AG10803 (cell line): ENCODE measurements at places on chromosomes 3 and 15.

GRCh38 chr3:87848003-87848402 is 210.8 kb downstream of the CGGBP1 start:
- no peak for DNase-seq

GRCh38 chr3:94093151-94093550 is 30.3 kb downstream of the NSUN3 start:
- DNase-seq: no peak

DNA sequence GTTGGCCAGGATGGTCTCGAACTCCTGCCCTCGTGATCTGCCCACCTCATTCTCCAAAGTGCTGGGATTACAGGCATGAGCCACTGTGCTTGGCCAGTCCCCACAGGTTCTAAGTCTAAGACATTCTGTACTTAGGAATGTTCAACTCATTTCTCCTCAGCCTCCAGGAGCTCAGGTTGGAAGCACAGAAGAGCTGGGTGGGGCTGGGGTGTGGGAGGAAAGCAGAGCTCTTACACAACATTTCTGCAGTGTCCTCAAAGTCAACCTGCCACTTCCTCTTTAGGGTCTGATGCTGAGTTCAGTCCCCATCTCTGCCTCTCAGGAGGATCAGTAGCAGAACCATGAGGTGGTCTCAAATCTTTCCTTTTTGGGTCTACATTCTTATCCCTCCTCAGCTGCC is 75.5 kb downstream of the MRPL46 start:
- no peak for DNase-seq

DNA sequence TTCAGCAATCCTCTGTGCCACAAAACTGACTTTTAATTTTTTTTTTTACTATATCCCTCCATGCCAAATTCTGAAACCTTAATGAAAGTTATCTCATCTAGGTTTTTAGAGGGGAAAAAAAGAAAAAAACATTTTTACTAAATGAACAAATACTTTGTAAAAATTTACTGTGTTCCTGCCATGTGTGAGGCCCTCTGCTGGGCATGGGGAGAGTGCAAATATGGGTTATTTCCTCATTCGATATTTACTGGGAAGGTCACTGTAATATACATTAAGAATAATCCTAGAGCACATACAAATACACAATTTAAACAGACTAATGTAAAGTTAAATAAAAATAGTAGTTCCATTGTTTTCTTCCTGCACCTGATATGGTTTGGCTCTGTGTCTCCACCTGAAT is 215.0 kb downstream of the GRM7 start:
- DNase-seq: no peak

GRCh38 chr3:163708428-163708827 is 1369.9 kb downstream of the SI start:
- no peak for DNase-seq

GRCh38 chr15:35630985-35631384 is 85.0 kb upstream of the DPH6 start:
- DNase-seq: no peak

- peak; percentile 27 for DNase-seq
These were observed 319.6 kb upstream of the IL12A start for GRCh38 chr3:159668990-159669476.

GRCh38 chr15:79380755-79381497 is 51.2 kb upstream of the MINAR1 start:
- DNase-seq: peak; percentile 71

GRCh38 chr3:187914231-187914630 is 169.0 kb upstream of the BCL6 start:
- DNase-seq: no peak

- DNase-seq: no peak
These were observed 32.9 kb downstream of the B3GALNT1 start for GRCh38 chr3:161072211-161072621.

- no peak for DNase-seq
These were observed 1020.3 kb downstream of the NAALADL2 start for GRCh38 chr3:175879417-175879816.

- DNase-seq: no peak
These were observed 122.6 kb downstream of the RAB11A start for GRCh38 chr15:65991721-65992483.
